Stomach (tissue), 19 donors: ENCODE measurements at places on chromosomes 4 and X. TPM values are rescaled to one million over a fixed set of nuclear protein-coding genes. Genes with fewer than 3 reads are reported as not detected.

CLCN4 gene
- total RNA-seq = 22.3 TPM

TRPC5OS gene
- not detected for total RNA-seq

TCEANC gene
- 15.6 TPM for total RNA-seq

NUDT10 gene
- not detected for total RNA-seq

SNCA gene
- 0.58 TPM for total RNA-seq

STK32B gene
- 4.7 TPM for total RNA-seq

HADH gene
- 64.7 TPM for total RNA-seq

FAT1 gene
- total RNA-seq = 57.8 TPM

DNA sequence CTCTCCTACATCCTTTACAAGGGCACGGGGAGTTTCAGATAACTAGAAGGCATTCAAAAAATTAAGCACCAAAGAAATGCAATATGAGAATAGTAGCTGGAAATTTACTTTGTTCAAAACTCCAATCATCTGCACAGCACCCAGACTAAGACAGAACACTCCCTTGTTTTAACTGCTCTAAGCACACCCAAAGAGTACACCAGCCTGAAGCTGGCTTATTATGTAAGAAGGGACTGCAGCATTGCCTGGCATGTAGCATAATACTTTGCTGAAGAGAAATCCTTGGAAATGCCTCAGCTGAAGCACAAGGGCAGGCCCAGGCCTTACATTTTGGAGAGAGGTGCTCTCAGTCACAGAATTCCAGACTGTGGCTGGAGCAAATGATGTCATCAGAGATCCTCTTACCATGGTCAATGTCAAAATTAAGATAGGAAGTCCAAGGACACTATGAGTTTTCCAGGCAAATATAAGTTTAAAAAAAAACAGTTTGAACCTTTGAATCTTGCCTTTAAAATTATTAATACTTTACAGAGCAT lies 14.8 kb downstream of the ARHGEF6 start:
- H3K4me1 ChIP-seq = no peaks in the 10 kb centered on the region
- peaks cover 2% of the 10 kb centered on the region for H3K27me3 ChIP-seq
- DNase-seq = peak; percentile 6
- no peaks in the 10 kb centered on the region for H3K36me3 ChIP-seq

DNA sequence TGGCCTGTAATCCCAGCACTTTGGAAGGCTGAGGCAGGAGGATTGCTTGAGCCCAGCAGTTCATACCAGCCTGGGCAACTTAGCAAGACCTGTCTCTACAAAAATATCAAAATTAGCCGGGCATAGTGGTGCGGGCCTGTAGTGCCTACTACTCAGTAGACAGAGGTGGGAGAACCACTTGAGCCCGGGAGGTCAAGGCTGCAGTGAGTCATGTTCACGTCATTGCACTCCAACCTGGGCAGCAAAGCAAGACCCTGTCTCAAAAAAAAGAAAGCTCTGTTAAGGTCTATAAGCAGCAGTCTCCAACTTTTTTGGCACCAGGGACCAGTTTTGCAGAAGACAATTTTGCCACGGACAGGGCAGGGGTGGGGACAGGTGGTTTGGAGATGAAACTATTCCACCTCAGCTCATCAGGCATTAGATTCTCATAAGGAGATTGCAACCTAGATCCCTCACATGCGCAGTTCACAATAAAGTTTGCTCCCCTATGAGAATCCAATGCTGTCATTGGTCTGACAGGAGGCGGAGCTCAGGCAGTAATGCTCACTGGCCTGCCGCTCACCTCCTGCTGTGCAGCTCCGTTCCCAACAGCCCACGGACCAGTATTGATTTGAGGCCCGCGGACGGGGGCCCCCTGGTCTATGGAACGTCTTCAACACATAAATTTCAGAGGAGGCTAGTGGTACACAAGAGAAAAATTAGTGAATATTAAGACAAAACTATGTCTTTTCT lies 67.9 kb downstream of the KLHL8 start:
- no peaks in the 10 kb centered on the region for H3K4me1 ChIP-seq
- no peak overlapping the region for H3K27ac ChIP-seq
- DNase-seq = no peak

DNA sequence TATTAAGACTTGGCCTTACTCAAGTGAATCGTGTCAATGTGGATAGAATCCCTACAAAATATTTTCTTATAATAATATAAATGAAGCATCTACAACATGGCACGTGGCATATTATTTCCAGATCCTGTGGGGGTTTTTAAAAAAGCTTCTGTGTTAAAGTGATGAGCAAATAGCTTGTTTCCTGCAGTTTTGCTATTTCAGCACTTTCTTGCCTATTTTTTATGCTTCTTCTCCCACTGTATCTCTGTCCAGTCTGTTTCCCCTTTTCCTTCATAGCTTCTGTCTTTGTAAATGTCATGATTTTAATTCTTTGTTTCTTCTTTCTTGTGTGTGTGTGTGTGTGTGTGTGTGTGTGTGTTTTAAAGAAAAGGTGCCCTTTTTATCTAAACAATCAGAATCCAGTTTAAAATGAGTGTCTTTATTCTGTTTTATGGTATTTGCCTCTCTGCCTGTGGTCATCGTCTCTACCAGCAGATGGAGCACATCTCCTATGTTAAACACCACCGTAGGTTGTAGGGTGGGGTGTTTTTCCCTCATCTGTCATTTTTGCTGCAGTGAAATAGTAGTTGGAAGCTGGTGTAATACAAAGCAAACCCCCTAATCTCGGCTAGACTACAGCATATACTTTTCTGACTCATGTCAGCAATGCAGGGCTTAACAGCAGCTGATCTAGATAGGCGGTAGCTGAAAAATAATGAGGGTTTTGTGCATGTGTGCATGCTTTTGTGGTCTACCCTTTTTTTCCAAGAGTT lies 33.1 kb downstream of the FTHL17 start:
- H3K4me3 ChIP-seq = no peak overlapping the region
- H3K27ac ChIP-seq = no peak overlapping the region
- no peaks in the 10 kb centered on the region for H3K4me1 ChIP-seq
- H3K27me3 ChIP-seq = no peaks in the 10 kb centered on the region

- no peaks in the 10 kb centered on the region for H3K4me1 ChIP-seq
- DNase-seq = no peak
- no peak overlapping the region for H3K27ac ChIP-seq
- no peak overlapping the region for H3K4me3 ChIP-seq
- H3K27me3 ChIP-seq = no peaks in the 10 kb centered on the region
- H3K36me3 ChIP-seq = no peaks in the 10 kb centered on the region
Measured at GRCh38 chr4:37936889-37937498, 23.2 kb upstream of the PTTG2 start.

DNA sequence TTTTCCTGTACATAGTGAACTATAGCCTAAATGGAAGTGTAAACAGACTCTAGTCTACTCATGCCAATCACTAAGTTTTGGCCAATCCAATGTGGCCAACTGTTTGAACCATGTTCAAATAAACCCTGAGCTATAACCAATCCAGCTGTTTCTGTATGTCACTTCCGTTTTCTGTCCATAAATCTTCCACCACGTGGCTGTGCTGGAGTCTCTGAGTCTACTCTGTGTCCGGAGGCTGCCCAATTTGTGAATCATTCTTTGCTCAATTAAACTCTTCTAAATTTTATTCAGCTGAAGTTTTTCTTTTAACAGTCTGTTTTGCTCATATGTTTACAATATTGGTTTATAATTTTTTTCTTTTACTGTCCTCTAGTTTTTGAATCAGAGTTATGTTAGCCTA lies 112.3 kb upstream of the BANK1 start:
- no peak overlapping the region for H3K27ac ChIP-seq
- no peaks in the 10 kb centered on the region for H3K36me3 ChIP-seq
- no peaks in the 10 kb centered on the region for H3K4me1 ChIP-seq
- no peaks in the 10 kb centered on the region for H3K27me3 ChIP-seq

- H3K4me3 ChIP-seq = no peak overlapping the region
- no peaks in the 10 kb centered on the region for H3K36me3 ChIP-seq
- H3K27ac ChIP-seq = no peak overlapping the region
- H3K4me1 ChIP-seq = no peaks in the 10 kb centered on the region
Measured at GRCh38 chrX:153438532-153438931, 7.3 kb downstream of the TREX2 start.

GRCh38 chr4:122744229-122744628 lies 11.7 kb downstream of the BBS12 start:
- no peaks in the 10 kb centered on the region for H3K4me1 ChIP-seq
- no peak for DNase-seq
- H3K27me3 ChIP-seq = no peaks in the 10 kb centered on the region
- peaks cover 19% of the 10 kb centered on the region for H3K36me3 ChIP-seq

DNA sequence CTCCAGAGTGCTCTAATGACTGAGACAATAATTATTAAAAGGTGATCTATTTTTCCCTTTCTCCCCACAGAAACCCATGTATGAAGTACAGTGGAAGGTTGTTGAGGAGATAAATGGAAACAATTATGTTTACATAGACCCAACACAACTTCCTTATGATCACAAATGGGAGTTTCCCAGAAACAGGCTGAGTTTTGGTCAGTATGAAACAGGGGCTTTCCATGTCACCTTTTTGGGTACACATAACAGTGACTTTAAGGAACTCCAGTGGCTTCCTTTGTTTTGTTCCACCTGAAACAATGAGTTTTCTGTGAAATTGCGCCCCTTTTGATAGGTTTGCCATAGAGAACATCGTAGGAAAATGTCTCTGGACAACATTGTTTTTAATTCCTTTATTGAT lies 69.6 kb downstream of the KIT start:
- no peak overlapping the region for H3K4me3 ChIP-seq
- no peak overlapping the region for H3K27ac ChIP-seq
- no peaks in the 10 kb centered on the region for H3K36me3 ChIP-seq
- no peaks in the 10 kb centered on the region for H3K4me1 ChIP-seq

GRCh38 chr4:3482707-3483106 lies 19.6 kb downstream of the DOK7 start:
- peaks cover 57% of the 10 kb centered on the region for H3K4me1 ChIP-seq
- H3K4me3 ChIP-seq = no peak overlapping the region
- no peak for DNase-seq
- no peak overlapping the region for H3K27ac ChIP-seq
- peaks cover 75% of the 10 kb centered on the region for H3K27me3 ChIP-seq

DNA sequence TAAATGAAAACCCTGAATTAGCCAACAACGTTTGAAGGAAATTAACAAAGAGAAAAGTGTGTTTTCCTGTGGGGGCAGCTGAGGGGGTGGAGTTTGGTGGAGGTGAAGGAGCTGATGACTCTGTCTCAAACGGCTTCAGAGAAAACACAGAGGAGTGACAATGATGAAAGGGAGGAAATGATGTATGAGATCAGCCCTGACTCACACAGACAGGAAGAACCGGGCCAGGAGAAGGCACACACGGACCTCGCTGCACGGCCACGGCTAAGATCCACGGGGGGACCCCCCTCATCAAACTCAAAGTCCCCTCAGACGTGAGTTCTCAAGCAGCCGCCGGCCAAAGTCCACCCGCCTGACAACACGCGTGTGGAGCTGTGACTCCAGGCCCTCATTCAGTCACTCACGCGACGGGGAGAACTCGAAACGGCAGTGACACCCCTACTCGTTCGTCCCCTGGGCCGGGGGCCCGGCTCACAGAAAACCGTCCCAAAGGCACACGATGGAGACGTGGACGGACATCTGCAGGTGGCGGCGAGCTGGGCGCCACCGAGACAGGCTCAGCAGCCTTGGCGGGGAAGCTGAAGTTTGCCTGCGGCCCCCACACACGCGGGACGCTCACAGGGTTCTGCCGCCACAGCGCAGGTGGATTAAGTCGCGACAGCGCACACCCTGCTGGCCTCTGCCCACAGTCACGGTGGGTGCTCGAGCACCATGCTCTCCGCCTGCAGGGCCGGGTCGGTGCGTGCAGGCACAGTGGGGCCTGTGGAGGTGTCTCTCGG lies 28.8 kb downstream of the PPP2R3B start:
- peaks cover 34% of the 10 kb centered on the region for H3K36me3 ChIP-seq
- no peaks in the 10 kb centered on the region for H3K4me1 ChIP-seq
- no peak for DNase-seq
- H3K27ac ChIP-seq = no peak overlapping the region

- H3K4me3 ChIP-seq = no peak overlapping the region
- no peak overlapping the region for H3K27ac ChIP-seq
- no peaks in the 10 kb centered on the region for H3K36me3 ChIP-seq
Measured at GRCh38 chrX:22859642-22860041, 140.1 kb upstream of the DDX53 start.

GRCh38 chrX:136755411-136755810 lies 25.3 kb downstream of the ARHGEF6 start:
- H3K27ac ChIP-seq = no peak overlapping the region
- no peaks in the 10 kb centered on the region for H3K27me3 ChIP-seq
- no peaks in the 10 kb centered on the region for H3K4me1 ChIP-seq
- no peak overlapping the region for H3K4me3 ChIP-seq
- H3K36me3 ChIP-seq = no peaks in the 10 kb centered on the region
- DNase-seq = no peak

DNA sequence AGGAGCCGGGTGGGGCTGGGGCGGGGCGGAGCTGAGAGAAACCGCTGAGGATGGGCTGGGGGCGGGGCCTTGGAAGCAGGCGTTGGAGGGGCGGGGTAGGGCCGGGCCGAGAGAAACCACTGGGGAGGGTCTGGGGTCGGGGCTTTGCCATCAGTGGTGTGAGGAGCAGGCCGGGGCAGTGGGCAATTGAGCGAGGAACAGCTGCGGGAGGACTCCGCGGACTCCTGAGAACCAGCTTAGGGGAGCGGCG lies 1.3 kb upstream of the EOLA2 start:
- peak overlapping the region; percentile 46 for H3K4me3 ChIP-seq
- no peaks in the 10 kb centered on the region for H3K36me3 ChIP-seq
- peak overlapping the region; percentile 94 for H3K27ac ChIP-seq
- H3K27me3 ChIP-seq = no peaks in the 10 kb centered on the region
- DNase-seq = no peak
- H3K4me1 ChIP-seq = peaks cover 8% of the 10 kb centered on the region

GRCh38 chrX:46374371-46374770 lies 170.8 kb downstream of the ZNF674 start:
- H3K27ac ChIP-seq = no peak overlapping the region
- no peak for DNase-seq
- H3K4me3 ChIP-seq = no peak overlapping the region
- no peaks in the 10 kb centered on the region for H3K27me3 ChIP-seq
- H3K4me1 ChIP-seq = no peaks in the 10 kb centered on the region

DNA sequence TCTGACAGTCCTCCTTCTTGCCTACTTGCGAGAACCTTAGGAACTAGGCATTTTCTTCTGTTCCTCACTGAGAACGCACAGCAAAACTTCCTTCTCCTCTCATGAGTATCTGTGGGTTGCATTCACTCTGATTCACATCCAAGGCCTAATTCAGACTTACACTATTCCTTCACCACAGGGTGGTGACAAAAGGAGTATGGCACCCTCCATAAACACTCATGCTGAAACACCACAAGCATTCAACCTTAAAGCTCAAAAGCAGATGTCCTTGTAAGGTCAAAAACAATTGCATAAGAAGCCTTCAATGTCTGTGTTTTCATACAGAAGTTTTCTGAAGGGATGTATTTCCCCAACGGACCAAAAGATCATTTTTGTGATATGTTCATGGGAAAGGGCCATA lies 147.3 kb downstream of the CORIN start:
- H3K27me3 ChIP-seq = no peaks in the 10 kb centered on the region
- H3K36me3 ChIP-seq = no peaks in the 10 kb centered on the region
- no peak for DNase-seq
- H3K4me1 ChIP-seq = no peaks in the 10 kb centered on the region
- no peak overlapping the region for H3K27ac ChIP-seq
